ENCODE measurements at places on chromosomes 4 and X.

DNA sequence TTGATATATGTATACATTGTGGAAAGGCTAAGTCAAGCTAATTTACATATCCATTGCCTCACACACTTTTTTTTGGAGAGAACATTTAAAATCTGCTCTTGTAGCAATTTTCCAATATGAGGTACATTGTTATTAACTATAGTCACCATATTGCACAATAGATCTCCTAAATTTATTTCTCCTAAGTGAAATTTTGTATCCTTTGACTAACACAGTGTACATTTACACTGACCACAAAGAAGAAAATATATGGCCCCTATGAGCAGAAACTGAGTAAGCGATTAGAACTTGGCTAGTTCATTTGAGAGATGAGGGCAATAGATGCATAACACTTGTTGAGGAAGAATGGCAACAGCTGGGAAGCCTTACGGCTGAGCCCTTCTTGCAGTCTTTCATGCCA is 20.3 kb upstream of the GUCY1B1 start:
- DNase-seq: no peak

DNA sequence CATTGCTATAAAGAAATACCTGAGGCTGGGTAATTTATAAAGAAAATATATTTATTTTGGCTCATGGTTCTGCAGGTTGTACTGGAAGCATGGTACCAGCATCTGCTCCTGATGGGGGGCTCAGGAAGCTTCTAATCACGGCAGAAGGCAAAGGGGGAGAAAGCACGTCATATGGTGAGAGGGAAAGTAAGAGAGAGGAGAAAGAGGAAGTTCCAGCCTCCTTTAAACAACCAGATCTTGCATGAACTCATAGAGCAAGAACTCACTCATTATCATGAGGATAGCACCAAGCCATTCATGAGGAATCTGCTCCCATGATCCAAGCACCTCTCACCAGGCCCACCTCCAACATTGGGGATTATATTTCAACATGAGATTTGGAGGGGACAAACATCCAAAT is 125.0 kb upstream of the GRPR start:
- no peak for DNase-seq

DNA sequence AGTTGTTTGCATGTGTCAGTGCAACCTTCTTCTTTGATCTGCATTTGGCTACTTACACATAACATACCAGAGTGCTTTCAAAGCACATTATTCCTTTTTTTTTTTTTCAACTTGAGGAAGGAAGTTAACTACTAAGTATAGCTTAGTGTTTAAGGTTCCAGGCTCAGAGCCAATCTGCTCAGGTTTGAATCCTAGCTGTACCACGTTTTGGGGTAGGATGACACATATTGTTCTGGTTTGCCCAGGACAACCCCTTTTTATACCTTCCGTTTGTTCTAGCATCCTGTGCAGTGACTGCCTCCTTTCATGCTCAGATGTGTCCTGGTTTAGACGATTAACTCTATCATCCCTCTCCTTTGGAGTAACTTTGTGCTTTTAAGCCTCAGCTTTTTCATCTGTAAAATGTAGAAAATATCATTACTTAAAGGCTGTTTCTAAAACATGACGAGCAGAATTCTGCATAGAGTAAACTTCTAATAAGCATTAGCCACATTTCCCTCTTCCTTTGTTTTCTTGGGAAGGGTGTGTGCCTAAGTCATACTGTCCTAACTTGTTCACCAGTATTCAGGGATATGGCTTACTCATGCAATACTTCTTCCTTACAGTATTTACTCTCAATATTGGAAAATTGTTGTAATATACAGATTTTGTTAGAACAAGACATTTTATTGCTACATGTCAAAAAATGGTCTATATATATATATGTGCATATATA is 281.3 kb downstream of the C4orf33 start:
- DNase-seq: no peak

DNA sequence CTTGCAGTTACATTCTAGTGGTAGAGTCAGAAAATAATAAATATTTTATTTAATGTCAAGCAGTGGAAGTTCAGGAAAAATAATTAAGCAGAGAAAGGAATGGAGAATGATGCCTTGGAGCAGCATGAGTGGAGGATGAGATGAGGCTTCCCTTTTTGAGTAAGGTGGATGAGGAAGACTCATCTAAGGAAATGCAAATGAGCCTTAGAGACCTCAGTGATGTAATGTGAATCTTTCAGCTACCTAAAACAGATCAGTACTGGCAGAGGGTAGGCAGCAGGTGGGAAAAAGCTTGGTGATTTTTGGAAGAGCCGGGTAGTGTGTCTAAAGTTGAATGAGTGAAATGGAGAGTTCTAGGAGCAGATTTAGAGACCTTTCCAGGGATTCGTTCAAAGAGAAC is 118.2 kb downstream of the GRID2 start:
- no peak for DNase-seq

GRCh38 chr4:76210452-76210851 is 3.2 kb downstream of the SCARB2 start:
- no peak for DNase-seq

DNA sequence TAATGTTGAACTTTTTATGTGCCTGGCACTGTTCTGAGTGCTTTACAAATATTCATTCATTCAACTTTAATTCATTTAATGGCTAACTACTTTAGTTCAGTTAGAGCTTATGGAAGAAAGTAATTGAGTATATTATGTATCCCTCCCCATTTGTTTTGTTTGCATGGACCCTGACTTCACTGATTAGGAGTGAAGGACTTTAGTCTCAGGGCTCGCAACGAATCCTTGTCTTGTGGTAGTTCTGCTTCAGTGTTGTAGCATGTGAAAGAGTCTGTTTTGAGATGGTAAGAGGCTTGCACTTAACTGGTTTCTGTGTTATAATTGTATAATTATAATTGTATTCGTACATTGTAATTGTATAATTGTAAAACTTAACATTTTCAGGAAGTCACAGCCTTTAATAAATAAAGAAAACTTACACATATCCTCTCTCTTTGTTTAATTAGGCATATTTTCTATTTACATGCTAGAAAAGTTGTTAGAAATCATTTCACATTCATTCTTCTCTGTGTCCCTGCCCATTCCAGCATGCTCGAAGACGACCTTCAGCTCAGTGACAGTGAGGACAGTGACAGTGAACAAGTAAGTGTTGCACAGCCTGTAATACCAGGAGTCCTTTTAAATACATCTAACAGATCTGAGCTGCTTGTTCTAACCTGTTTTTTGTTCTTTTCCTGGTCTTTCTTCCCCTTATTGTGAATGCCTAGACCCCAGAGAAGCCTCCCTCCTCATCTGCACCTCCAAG is 115.1 kb downstream of the KLHL8 start:
- DNase-seq: no peak

GRCh38 chr4:93744961-93745360 is 83.6 kb upstream of the ATOH1 start:
- no peak for DNase-seq

- DNase-seq: peak; percentile 1
These were observed 10.2 kb upstream of the STK32B start for GRCh38 chr4:5040856-5041620.

GRCh38 chr4:7777017-7777710 is 162.5 kb downstream of the AFAP1 start:
- peak; percentile 32 for DNase-seq

- DNase-seq: no peak
These were observed 182.2 kb downstream of the PPARGC1A start for GRCh38 chr4:23707652-23708026.

DNA sequence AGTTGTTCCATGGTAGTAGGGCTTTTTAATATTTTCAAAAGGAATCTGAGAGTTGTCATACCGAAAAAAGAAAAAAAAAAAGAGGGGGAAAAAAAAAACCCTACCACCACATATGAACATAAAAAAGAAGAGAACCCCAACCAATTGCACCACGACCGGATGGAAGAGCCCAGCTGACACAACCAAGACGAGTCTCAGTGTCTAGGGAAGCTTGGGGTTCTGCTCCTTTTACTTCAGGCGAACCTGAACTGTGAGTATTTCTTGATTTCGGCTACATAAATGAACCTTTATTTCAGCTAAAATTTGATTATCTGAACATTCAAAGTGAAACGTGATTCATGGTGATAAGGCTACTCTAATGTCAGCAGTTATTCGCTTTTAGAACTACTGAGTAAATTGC is at the start of gene GPR34:
GPR34 (plus strand) TSS at position 139 of the 400 bp plus-strand sequence. CDS start 6,661 bp downstream, outside the sequence.
- DNase-seq: no peak

DNA sequence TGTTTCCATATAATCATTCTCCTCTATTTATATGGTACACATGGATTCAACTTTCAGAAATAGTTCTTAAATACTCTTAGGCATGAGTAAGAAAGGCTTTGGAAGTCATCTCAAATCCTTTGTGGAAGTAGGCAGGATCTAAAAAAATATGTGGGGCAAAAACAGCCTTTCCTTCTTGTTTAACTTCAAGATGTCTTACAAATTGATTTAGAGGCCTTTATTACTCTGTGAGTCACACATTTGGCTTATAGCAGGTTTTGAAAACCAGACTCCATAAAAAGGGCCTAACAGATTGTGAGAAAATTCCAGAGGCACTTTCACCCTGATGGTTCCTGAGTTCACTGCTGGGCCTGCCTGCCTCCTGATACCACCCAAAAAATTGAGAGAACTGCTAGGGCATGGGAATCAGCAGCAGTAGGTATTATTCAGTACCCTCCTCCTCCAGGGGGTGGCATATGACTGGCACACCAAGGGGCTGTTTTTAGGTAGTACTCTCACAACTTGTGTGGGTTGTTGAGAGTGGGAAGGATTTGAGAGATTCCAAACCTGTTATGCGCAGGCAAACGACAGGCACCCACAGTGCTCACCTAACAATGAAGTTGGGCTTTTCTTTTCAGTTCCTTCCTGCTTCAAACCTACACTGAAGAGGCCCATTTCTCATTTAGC is 162.7 kb upstream of the MBNL3 start:
- no peak for DNase-seq

- no peak for DNase-seq
These were observed 136.0 kb upstream of the PABPC4L start for GRCh38 chr4:134337574-134337973.

GRCh38 chrX:78103001-78103622 is 936 bp upstream of the PGK1 start:
- no peak for DNase-seq

GRCh38 chrX:118560489-118560888 is 64.9 kb downstream of the DOCK11 start:
- DNase-seq: no peak

DNA sequence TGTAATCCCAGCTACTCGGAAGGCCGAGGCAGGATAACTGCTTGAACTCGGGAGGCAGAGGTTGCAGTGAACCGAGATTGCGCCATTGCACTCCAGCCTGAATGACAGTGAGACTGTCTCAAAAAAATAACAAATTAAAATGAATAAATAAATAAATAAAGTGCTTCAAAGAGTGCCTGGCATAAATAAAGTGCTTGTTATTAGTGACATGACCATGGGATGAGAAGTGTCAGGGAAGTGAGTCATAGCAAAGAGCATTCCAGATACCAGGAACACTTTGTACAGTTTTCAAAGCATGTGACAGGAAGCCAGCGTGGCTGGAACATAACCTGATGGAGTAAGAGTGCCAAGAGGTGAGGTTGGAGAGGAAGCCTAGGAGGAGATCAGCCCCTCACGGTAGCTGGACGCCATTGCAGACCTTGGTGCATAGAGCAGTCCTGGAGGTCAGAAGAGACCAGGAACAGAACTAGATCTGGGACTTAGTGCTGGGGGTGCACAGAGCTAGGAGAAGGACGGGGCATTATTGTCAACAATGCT is 6.0 kb upstream of the WDR13 start:
- DNase-seq: no peak

DNA sequence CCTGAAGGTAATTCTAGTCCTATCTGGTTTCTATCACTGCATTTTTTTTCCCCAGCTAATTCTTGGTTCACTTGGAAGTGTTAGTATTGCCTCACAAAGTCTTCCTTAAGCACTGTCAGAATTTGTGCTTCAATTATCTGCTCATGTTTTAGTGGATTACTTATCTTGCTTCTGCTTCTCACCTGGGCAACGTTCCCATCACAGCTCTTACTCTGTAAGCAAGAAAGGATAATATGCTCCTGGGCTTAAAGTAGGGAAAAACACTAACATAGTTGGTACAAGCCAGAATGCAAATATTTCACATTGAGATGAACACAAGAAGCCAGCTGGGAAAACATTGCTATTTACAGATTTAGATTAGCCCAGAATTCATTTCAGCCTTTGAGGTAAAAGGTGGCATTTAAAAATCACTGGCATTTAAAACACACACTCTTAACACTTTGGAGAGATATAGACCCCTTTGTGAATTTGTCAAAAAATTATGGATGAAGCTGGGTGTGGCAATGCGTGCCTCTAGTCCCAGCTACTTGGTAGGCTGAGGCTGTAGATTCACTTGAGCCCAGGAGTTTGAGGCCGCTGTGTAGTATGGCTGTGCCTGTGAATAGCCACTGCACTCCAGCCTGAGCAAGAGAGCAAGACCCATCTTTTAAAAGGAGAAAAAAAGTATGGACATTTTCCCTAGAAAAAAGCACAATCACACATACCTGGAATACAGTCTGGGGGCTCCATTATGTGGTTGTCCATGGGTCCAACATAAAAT is 6.6 kb upstream of the PTPN13 start:
- no peak for DNase-seq

- DNase-seq: no peak
These were observed 2.1 kb downstream of the LEF1 start for GRCh38 chr4:108166441-108167315.

- DNase-seq: no peak
These were observed 209.7 kb downstream of the SPRY1 start for GRCh38 chr4:123606336-123606735.

DNA sequence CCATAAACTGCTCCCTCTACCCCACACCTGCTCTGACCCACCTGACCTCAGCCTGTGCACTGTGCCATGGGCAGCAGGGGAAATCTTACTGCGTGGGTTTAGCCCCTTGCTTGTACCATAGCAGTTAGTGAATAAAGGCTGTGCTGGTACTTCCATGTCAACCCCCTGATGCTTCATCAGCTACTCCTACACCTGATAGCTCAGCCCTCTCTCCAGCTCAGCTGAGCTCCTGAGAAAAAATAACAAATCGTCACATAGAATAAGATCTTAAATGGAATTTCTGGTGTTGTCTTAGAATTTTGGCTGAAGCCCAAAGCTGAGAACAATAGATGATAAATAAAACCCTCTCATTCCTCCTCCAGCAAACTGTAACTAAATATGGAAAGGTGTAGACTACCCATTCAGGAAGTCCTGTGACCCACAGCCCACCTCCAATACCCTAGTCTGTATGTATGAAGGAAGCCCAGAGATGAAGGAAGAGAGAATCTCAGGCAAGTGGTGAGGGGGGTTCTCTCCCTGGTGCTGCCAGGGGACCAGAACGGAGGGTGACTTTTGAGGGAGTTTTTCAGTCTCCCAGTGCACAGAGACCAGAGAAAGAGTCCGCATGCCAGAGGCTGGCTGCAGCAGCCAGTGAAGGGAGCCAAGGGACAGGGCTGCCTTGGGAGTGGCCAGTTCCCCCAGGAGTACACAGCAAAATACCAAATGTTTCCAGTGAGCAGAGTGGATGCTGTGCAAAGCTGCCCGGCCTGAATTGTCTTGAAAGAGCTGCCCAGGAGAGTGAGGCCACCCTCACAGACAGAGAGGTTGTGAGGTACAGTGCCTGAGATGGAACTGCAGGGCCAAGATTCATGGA is 227.3 kb downstream of the QDPR start:
- DNase-seq: no peak

DNA sequence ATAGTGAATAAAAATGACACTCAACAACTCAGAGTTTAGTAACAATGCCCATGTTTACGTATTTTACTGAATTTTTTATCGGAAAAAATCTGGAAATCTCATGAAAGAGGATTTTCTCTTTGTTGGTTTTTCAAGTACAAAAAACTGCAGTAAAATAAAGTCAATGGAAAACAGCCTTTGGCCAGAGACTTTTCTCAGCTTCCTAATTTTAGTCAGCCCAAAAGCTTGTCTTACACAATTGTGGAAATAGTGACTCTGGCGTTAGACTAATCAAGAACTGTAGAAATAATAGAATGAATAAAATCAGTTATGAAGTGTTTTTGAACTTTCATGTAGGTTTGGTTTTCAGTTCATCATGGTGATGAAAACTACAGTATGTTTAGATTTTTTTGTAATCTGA is 234.7 kb downstream of the DKK2 start:
- DNase-seq: no peak

Measured in RWPE2 (cell line).